ENCODE measurements at places on chromosomes 11 and 22. TPM values are rescaled to one million over a fixed set of nuclear protein-coding genes. Genes with fewer than 3 reads are reported as not detected.

TMEM45B gene
- not detected for total RNA-seq

LRRC74B gene
- total RNA-seq, result not detected

TMEM86A gene
- total RNA-seq, result 0.83 TPM

BIRC3 gene
- total RNA-seq, result 0.46 TPM

APOA4 gene
- not detected for total RNA-seq

CEND1 gene
- 0.85 TPM for total RNA-seq

NCR3LG1 gene
- 5.0 TPM for total RNA-seq

PRG3 gene
- not detected for total RNA-seq

ZNF408 gene
- total RNA-seq, result 8.5 TPM

APOBEC3H gene
- total RNA-seq, result 0.28 TPM

FOXRED2 gene
- 3.0 TPM for total RNA-seq

LIF gene
- total RNA-seq, result 17.3 TPM

NXPE2 gene
- 0.14 TPM for total RNA-seq

MMP7 gene
- not detected for total RNA-seq

MUC5AC gene
- not detected for total RNA-seq

DSCAML1 gene
- not detected for total RNA-seq

BTBD18 gene
- not detected for total RNA-seq

ARHGEF17 gene
- 25.1 TPM for total RNA-seq

PNPLA5 gene
- not detected for total RNA-seq

OOSP1 gene
- not detected for total RNA-seq

OR6A2 gene
- total RNA-seq, result 0.14 TPM

C11orf97 gene
- not detected for total RNA-seq

NTM gene
- 15.4 TPM for total RNA-seq

EHF gene
- 0.09 TPM for total RNA-seq

ASCL2 gene
- not detected for total RNA-seq

SORL1 gene
- 10.2 TPM for total RNA-seq

UPK3A gene
- total RNA-seq, result not detected

CBLIF gene
- not detected for total RNA-seq

OR51E1 gene
- total RNA-seq, result not detected

TTC9C gene
- total RNA-seq, result 34.0 TPM

OTOG gene
- not detected for total RNA-seq

NAA40 gene
- 9.2 TPM for total RNA-seq

MCHR1 gene
- total RNA-seq, result 1.00 TPM

OR5B21 gene
- total RNA-seq, result 0.14 TPM

MMP12 gene
- total RNA-seq, result 0.28 TPM

KRTAP5-11 gene
- not detected for total RNA-seq

SCGB1D4 gene
- not detected for total RNA-seq

CSF2RB gene
- not detected for total RNA-seq

ANO9 gene
- total RNA-seq, result not detected

BRSK2 gene
- 0.14 TPM for total RNA-seq

APOBEC3B gene
- total RNA-seq, result 0.37 TPM

Measured in smooth muscle cell of bladder (primary cell).